ENCODE measurements at places on chromosomes 11 and 22.

DNA sequence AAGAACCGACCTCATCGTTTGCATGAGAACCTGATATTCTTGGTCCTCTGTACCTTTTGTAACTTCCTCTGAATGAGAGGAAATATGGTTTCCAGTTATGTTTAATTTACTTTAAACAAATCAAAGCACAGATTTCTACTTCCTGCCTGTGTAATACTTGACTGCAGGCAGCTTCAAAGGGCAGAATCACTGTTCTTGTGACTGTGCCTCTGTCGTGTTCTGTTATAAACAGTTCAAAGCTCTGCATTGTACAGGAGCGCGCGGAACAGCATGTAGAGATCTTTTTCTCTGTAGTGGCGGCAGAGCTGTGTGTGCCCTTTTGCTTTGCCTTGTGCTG lies 73.2 kb upstream of the CLDN5 start:
- no peak for DNase-seq

DNA sequence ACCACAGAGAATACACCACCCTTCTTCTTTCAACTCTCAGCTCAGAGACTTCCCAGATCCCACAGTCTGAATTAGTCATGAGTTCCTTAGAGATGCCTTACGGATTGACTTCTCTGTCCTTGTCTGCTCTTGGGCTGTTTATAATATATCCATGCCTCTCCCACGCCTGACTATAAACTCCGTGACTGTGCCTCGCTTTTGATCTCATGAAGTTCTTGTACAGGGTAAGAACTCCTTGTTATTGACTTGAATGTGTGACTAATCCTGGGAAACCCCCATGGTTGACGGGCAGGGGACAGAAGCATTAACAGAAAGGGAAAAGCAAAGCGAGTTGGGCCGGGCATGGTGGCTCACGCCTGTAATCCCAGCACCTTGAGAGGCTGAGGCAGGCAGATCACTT lies 62.4 kb upstream of the POU2AF1 start:
- DNase-seq, result no peak

DNA sequence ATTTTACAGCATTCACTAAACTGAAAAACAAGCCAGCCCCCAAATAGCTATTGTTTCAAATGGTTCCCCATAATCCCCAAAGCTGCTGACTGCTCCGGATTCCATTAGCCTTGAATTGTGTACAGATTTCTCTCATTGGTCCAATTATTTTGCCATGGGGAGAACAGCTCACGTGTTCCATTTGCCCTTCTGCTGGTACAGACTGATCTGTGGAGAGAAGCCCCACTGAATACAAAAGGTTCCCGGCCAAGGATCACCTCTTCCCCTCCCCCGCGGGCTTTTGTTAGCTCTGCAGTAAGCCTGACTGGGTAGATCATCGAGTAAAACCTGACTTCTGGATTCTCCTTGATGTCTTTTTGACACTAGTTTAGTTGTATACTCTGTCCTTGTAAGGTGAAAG lies 9.1 kb upstream of the MAPK8IP1 start:
- no peak for DNase-seq

- DNase-seq, result no peak
Measured at GRCh38 chr22:22927888-22928665, 40.5 kb downstream of the IGLL5 start.

- no peak for DNase-seq
Measured at GRCh38 chr11:945986-946385, 20.3 kb downstream of the AP2A2 start.

- DNase-seq, result no peak
Measured at GRCh38 chr11:38300570-38300969, 1702.5 kb upstream of the RAG2 start.

GRCh38 chr11:2811206-2812091 lies 74.1 kb downstream of the CDKN1C start:
- no peak for DNase-seq

- DNase-seq, result no peak
Measured at GRCh38 chr11:33934450-33934849, 42.6 kb upstream of the LMO2 start.

- no peak for DNase-seq
Measured at GRCh38 chr11:75339685-75340409, 11.6 kb downstream of the ARRB1 start.

GRCh38 chr22:45886540-45886939 lies 90.4 kb downstream of the WNT7B start:
- no peak for DNase-seq

DNA sequence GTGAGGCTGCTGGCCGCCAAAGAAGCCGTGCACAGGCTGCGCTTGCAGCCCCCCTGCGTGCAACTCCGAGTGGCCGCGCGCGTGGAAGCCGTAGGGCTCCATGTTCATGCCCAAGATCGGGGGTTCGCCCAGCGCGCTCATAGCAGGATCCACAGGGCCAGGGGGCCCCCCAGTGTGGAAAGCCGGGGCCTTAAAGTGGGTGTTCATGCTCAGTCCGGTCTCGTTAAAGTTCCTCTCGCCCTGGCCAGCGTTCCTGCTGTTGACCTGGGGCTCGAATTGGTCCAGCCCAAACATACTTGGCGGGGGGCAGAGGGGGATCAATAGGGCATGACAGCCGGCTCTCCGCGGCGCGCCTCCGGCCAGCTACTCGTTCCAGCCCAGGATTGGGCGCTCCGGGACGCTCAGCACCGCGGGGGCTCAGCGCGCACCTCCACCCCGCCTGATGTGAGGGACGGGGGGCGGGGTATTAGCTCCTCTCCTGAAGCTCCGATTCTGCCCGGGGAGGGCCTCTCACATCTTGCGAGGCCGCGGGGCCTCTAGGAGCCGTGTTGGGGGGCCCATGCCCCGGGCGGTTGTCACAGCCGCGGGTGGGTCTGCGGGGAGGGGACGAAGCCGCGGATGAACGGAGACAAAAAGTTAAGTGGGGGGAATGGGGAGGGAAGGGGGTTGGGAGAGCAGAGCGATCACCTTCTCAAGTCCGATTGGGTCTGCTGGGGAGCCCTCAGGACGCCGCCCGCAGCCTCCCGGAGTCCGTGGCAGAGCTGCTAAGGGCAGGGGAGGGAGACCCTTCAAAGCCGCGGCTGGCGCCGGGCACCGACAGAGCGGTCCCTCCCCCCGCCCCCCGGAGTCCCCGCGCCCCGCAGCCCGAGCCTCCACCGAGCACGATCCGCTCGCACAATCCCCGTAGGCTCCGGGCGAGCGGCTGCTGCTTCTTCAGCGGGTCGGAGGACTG lies 1.0 kb downstream of the MN1 start:
- DNase-seq, result no peak

- no peak for DNase-seq
Measured at GRCh38 chr11:45500451-45500850, 165.0 kb downstream of the CHST1 start.

DNA sequence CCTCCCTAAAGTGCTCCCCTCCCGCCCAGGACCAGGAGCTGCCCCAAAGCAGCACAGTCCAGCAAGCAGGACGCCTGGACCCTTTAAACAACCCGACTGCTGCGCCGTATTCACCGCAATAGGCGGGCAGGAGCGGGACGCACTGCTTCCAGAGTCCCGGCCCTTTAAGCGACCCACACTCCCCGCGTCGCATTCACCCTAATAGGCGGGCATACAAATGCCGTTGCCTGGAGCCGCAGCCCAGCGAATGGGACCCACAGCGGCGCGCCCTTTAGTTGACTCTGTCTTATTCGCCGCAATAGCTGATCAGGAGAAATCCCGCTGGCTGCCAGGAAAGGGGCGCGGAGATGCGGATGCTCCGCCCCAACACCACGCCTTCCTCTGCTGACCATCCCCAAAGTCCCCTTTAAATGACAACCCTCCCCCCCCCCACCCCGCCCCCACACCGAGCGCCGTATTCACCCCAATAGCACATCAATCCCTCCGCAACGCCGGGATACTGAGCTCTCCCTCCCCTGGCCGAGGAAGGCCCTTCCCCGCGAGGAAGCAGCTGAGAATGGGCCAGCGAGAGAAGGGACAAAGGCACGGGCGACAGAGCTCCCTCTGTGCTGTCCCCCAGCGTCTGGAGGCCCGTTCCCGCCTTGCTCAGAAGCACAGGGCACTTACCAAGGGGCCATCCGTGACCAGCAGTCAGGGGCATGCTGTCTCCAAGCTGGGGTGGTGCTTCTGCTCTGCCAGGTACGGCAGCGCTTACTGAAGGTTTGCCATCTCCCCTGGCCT lies 4.7 kb downstream of the OSBPL5 start:
- no peak for DNase-seq

DNA sequence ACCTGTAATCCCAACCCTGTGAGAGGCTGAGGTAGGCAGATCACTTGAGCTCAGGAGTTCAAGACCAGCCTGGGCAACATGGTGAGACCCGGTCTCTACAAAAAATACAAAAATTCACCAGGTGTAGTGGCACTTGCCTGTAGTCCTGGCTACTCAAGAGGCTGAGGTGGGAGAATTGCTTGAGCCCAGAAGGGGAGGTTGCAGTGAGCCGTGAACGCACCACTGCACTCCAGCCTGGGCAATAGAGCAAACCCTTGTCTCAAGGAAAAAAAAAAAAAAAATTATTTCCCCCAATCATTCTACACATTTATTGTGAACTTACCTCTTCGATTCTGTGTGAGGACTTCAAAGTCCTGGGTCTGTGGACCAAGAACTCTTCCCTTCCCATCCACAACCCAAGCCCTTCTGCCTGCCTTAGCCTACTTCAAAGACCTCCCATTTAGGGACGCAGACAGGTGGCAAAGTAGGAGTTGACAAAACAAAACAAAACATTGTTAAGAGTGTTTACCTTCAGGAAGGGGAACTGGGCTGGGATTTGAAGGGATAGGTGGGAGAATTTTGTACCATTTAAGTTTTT lies 3.8 kb upstream of the WEE1 start:
- no peak for DNase-seq

- no peak for DNase-seq
Measured at GRCh38 chr11:102564110-102564509, 33.6 kb upstream of the MMP7 start.

GRCh38 chr11:114452399-114452798 lies 13.1 kb downstream of the REXO2 start:
- no peak for DNase-seq

DNA sequence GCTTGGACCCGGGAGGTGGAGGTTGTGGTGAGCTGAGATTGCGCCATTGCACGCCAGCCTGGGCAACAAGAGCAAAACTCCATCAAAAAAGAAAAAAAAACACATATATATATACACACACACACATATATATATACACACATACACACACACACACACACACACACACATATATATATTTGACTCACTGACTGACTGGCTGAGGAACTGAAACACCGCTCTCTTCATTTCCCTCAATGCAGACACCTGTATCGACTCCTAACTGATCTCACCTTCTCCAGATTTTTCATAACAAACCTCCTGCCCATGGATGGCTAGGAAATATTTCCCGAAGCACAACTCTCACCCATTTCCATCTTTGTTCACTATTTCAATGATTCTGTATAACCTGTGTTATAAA lies 140.7 kb upstream of the ANO3 start:
- no peak for DNase-seq

- no peak for DNase-seq
Measured at GRCh38 chr11:13055200-13055599, 46.1 kb downstream of the RASSF10 start.

GRCh38 chr11:65440831-65441499 lies 18.4 kb downstream of the NEAT1 start:
- no peak for DNase-seq

GRCh38 chr11:3712274-3712673 lies 41.1 kb upstream of the CHRNA10 start:
- no peak for DNase-seq

DNA sequence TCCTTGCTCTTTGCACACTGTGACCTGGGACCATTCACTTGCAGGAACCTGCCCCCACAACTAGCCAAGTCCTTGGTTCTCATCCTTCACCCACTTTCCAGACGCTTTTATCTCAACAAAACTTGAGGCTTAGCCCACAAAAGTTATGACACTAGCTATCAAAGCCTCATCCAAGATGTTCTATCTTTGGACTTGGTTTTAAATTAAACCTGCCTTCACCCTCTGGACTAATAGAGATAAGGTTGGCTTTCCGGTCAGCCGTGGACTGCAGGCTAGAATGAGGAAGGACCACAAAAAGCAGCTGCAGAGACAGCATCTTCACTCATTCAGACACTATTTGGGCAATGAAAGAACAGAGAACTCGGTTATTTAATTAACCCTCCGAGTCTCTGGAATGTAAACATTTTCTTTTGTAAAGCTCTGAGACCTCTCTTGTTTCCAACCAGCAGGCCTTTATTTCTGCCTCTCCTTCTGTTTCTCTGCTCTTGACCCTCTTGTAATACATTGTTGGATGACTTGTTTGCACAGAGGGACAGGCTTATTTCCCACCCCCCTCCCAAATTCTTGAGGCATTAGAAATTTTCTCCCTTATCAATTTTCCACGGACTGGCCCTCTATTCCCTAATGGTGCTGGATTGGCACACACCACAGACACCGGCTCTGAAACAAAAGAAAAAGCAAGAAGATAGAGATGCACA lies 41.4 kb downstream of the ARL14EP start:
- DNase-seq, result no peak

DNA sequence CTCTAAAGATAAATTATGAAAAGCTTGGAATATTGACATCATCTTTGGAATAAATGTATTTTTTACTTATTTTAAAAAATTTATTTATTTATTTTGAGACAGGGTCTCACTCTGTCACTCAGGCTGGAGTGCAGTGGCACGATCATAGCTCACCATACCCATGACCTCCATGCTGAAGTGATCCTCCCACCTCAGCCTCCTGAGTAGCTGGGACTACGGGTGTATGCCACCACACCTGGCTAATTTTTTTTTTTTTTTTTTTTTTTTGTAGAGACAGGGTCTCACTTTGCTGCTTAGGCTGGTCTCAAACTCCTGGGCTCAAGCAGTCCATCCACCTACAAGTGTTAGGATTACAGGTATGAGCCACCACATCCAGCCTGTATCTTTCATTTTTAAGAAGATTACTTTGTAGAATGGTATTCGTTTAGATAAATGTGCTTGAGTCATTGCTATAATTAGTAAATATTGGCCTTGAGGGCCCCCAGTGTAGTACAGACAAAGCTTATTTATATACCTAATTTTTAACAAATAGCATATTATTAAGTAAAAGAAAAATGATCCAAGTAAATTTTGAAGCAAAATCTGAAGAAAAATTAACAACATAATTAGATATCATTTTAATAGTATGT lies 8.5 kb downstream of the SWAP70 start:
- no peak for DNase-seq

All from stimulated activated CD8-positive, alpha-beta memory T cell treated with anti-CD3 and anti-CD28 coated beads, Interleukin-2, amount 100 ng/mL, for 1 hour (primary cell).